Stimulated activated CD4-positive, alpha-beta T cell treated with anti-CD3 and anti-CD28 coated beads, Interleukin-12 subunit alpha, Interleukin-12 subunit beta, amount 100 ng/mL, for 24 hours (primary cell): ENCODE measurements at places on chromosomes 7 and 10.

- DNase-seq = no peak
These were observed 33.1 kb upstream of the ADD3 start for GRCh38 chr10:109974504-109975191.

DNA sequence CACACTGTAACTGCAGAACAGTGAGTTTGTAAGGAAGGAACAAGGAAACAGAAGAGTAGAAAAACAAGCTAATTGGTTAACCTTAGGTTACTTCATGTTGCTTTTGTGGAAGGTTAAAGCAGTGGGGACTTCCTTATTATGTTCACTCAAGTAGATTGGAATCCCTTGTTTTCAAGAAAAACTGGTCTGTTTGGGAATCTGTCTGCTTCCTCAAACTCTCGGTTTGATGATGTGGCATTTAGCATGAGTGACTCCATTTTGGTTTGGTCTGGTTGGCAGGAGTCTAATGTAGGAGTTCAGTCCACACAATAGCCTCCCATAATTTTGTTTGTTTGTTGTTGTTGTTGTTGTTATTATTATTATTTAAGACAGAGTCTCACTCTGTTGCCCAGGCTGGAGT, 3.8 kb upstream of the TRIM56 start:
- DNase-seq = no peak

DNA sequence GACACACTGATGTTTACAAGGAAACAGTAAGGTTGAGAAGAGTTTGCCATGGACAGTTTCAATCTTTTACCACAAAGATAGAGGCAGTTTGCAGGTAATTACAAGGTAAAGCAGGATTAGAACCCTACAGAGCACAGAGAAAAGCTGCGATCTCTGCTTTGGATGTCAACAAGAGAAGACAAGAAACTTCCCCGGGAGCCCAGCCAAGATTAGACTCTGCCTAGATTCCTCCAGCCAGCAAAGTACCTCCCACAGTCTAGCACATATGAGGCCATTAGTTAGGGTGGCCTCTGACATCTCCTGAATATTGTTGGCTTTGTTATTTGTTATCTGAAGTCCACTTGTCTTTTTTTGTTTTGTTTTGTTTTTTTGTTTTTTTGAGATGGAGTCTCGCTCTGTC, 178.1 kb downstream of the CALN1 start:
- DNase-seq = no peak

GRCh38 chr10:17831896-17832295, 22.7 kb downstream of the MRC1 start:
- no peak for DNase-seq

DNA sequence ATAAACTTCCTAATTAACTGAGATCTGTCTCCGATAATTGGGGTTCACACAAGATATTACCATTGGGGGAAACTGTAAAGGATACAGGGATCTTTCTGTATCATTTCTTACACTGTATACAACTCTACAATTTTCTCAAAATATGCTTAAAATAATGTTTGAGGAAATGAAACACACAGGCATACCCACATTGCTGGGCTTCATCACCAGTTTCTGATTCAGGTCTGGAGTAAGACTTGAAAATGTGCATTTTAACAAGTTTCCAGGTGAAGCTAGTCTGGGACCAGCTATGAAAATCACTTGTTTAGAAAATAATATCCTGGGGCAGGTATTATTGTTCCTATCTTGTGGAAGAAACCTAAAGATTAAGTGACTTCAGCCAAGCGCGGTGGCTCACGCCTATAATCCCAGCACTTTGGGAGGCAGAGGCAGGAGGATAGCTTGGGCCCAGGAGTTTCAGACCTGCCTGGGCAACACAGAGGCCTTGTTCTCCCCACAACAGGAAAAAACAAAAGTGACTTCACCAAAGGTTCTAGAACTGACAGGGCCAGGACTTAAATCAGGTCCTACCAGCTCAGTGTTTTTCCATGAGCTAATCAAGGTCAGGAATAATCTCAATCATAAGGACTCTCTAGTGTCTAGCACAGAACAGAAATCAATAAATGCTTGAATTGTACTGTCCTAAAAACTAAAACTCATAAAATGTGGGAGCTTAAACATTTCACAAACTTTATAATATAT, 12.6 kb downstream of the TOMM7 start:
- DNase-seq = no peak

DNA sequence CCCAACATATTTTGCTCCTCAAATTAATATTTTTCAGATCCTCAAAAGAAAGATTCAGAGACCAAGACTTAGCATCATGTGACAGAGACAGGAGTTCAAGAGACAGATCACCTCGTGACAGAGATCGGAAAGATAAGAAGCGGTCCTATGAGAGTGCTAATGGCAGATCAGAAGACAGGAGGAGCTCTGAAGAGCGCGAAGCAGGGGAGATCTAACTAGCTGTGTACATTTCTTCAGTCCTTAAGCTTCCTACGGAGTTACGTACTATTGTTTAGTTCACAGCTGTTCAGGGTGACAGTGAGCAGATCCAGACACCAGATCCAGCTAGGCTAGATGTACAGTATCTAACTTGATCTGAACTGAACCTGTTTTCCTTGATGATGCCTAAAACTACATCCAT, 61.3 kb downstream of the KLRG2 start:
- no peak for DNase-seq

DNA sequence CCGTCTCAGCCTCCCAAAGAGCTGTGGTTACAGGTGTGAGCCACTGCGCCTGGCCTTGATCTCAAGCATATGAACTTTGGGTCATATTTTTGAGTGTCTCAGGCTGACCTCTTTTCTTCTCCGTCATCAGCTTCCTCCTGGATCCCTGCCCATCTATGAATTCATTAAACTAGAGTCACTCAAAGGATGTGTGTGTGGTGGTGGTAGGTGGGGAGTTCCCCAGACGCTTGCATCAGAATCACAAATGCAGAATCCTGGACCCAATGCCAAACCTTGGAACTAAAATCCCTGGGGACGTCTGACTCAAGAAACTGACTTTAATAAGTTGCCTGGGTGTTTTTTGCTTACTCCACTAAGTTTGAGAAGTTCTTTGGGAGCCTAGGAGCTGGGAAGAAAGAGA, 6.7 kb upstream of the CREB5 start:
- DNase-seq = no peak

DNA sequence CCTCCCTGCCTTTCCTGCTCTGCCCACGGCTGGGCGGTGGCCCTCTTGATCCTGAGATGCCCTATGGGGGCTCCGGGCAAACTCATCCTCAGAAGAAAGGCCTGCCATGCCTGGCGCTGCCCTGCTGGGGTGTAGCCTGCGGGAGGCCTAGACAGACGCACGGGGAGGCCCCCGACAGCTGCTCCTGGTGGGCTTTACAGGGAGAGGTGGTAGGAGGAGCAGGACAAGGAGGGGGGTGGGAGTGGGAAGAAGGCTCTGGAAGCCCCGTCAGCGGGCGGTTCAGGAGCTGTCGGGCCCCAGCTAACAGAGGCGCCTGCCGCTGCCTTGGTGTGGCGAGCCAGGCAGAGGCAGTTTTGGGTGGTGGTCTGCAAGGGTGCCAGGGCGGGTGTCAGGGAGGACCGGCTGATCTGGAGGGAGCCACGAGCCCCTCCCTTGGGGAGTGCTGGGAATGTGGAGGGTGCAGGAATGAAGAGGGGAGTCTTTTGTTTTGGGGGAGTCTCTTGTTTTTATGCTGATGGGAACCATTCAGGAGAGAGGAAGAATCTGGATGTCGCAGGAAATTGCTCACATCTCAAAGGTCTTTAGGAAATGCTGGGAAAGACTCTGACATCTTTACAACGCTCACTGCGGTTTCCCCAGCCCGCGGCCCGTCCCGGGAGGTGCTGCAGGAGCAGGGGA, 63.5 kb downstream of the CFAP46 start:
- no peak for DNase-seq

GRCh38 chr7:137001041-137001440, 132.6 kb downstream of the CHRM2 start:
- DNase-seq = no peak

DNA sequence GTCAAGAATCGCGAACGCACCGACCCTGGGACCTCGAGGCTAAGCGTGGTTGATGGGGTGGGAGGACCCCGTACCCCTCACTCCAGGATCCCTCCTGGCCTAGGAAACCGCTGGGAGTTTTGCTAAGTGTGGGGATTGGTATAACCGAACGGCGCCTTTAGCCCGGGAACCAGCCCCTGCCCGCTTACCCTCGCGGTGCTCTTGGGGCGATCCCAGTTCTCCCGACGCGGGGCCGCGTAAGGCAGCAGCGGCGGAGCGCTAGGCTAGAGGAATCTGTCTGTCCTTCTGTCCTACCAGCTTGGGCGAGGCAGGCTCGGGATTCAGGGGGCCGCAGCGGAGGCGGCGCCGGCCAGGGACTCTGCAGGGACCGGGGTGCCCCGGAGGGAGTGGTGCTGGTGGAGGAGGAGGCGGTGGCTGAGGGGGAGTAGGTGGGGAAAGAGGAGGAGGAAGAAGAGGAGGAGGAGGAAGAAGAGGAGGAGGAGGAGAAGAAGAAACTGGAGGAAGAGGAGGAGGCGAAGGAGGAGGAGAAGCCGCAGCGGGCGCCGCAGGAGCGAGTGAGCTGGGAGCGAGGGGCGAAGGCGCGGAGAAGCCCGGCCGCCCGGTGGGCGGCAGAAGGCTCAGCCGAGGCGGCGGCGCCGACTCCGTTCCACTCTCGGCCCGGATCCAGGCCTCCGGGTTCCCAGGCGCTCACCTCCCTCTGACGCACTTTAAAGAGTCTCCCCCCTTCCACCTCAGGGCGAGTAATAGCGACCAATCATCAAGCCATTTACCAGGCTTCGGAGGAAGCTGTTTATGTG, 439 bp upstream of the EMX2 start:
- no peak for DNase-seq

GRCh38 chr10:102762401-102763015, 18.8 kb downstream of the WBP1L start:
- DNase-seq = no peak

DNA sequence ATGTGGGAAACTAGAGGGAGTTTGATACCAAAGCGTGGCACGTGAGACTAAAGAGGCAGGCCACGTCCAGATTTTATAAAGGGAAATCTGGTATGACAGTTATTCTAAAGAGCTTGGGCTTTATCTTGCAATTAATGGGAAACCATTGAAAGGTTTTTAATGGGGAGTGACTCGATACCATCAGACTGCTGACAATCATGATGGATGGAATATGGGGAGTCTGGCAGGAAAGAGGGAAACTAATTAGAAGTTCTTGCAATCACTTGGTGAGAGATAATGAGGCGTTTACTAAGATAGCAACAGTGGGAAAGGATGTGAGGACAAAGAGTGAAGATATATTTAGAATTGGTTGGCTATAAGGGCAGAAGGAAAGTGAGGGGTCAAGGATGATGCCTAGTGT, 94.0 kb downstream of the MBL2 start:
- no peak for DNase-seq

- DNase-seq = no peak
These were observed 228.8 kb upstream of the CSTF2T start for GRCh38 chr10:51928162-51928561.

DNA sequence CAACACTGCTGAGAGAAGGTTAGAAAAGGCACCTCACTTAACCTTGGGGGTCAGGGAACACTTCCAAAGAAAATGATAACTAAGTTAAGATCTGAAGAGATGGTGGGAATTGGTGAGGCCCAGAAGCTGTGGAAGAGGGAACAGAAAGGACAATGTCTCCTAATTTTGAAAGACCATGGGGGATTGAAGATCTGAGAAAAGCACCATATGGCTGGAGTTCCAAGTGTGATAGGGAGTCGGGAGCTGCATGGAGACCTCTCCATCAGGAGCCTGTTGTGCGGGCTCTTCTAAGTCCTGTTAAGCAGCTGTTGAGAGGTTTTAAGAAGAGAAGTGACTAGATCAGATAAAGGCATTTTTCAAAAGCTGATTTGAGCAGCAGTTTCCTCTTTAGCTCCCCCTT, 254.3 kb downstream of the CDK14 start:
- no peak for DNase-seq

GRCh38 chr7:44534087-44534486, 7.0 kb downstream of the NPC1L1 start:
- no peak for DNase-seq

GRCh38 chr7:122380992-122381391, 76.4 kb upstream of the FEZF1 start:
- DNase-seq = no peak

DNA sequence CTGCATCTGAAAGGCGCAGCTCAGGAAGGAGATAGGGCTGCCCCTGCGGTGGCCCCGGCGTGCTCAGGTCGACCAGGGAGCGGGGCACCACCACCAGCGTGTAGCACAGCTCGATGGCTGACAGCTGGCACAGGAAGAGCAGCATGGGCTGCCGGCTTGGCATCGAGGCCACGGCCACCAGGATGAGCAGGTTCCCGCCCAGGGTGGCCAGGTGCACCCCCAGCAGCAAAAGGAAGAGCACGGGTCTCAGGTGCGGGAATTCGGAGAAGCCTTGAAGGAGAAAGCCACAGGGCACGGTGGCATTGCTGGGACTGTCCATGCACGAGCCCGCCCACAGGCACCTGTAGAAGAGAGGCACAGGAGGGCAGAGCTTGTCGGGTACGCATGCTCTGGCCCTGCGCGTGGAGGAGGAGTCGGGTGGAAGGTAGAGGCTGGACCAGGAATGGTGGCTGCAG, 33.9 kb downstream of the TAS2R41 start:
- no peak for DNase-seq

GRCh38 chr7:134458341-134458805, 527 bp downstream of the AKR1B1 start:
- DNase-seq = no peak

DNA sequence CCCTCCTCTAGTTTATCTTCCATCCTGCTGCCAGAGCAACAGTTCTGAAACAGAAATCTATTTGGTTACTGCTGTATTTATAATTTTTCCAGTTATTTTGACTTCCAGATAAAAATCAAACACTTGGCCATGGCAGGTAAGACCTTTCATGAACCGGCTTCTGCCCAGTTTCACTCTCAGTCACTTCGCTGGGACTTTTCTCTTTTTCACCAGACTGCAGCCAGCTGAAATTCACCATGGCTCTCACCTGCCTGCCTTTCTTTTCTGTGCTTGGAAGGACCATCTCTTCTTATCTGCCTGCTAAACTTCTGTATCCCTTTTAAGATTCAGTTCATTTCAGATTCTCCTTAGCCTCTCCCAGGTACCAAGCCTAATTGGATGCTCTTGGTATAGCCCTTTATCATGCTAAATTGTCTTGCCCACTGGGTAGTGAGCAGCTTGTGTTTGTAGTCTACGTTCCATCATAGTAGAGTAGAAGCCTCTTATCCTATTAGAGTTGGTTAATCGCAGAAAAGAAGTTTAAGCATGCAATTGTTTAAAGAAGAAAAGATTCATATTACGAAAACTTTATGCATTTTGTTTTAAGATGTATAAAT, 71.7 kb downstream of the TAF3 start:
- DNase-seq = no peak

DNA sequence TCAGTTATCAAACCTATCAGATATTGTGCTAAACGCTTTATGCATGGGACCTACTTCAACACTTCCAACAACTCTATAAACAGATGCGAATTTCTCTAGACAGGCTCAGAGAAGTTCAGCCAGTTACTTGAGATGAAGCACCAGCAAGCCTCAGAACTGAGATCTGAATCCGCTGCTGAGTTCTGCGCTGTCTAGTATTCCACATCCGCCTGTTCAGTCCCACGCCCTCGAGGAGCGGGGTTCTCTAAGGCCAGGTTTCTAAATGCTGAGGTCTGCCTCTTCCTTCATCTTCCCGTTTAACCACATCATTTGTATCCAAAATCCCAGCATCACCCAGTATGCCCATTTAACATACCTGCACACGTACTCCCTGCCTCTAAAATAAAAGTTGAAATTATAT, 297.8 kb upstream of the ZNF32 start:
- no peak for DNase-seq

GRCh38 chr10:21327289-21327993, 198.0 kb downstream of the SKIDA1 start:
- no peak for DNase-seq

- DNase-seq = no peak
These were observed 24.1 kb downstream of the TAX1BP1 start for GRCh38 chr7:27763983-27764508.
